NCI-H460 (cell line): ENCODE measurements at places on chromosomes 3 and 15. TPM values are rescaled to one million over a fixed set of nuclear protein-coding genes. Genes with fewer than 3 reads are reported as not detected.

EPHA3 gene
- total RNA-seq: 7.2 and 7.8 TPM in 2 replicates

DUSP7 gene
- 10.9 and 11.3 TPM in 2 replicates for total RNA-seq

POC1A gene
- 10.7 and 11.0 TPM in 2 replicates for total RNA-seq

CPN2 gene
- not detected in 2 replicates for total RNA-seq

ERC2 gene
- total RNA-seq: 0.14 and 0.47 TPM in 2 replicates

MAP1A gene
- 7.7 and 7.8 TPM in 2 replicates for total RNA-seq

SLC2A2 gene
- total RNA-seq: not detected in 2 replicates

NTRK3 gene
- not detected in 2 replicates for total RNA-seq

GOLGA8S gene
- total RNA-seq: not detected in 2 replicates

CD96 gene
- total RNA-seq: not detected in 2 replicates

RTP4 gene
- not detected in 2 replicates for total RNA-seq

LRRC49 gene
- 10.0 and 12.5 TPM in 2 replicates for total RNA-seq

HCLS1 gene
- 3.8 and 7.3 TPM in 2 replicates for total RNA-seq

HRG gene
- 0.10 TPM in 1 of 2 replicates, not detected in the other for total RNA-seq

TAGLN3 gene
- total RNA-seq: not detected in 2 replicates

INKA1 gene
- 0.10 and 0.26 TPM in 2 replicates for total RNA-seq

STT3B gene
- total RNA-seq: 156 and 176 TPM in 2 replicates

VPS8 gene
- 23.1 and 25.1 TPM in 2 replicates for total RNA-seq

PLA1A gene
- not detected in 2 replicates for total RNA-seq

GATA2 gene
- total RNA-seq: 7.0 and 7.1 TPM in 2 replicates

RCCD1 gene
- total RNA-seq: 24.1 TPM in 2 replicates

PDZRN3 gene
- total RNA-seq: 0.05 TPM in 1 of 2 replicates, not detected in the other

TMEM207 gene
- not detected in 2 replicates for total RNA-seq

DLEC1 gene
- total RNA-seq: 0.10 TPM in 1 of 2 replicates, not detected in the other

UCN2 gene
- not detected in 2 replicates for total RNA-seq

PROK2 gene
- 0.07 TPM in 1 of 2 replicates, not detected in the other for total RNA-seq

ANKRD63 gene
- total RNA-seq: not detected in 2 replicates

MAGI1 gene
- total RNA-seq: 1.3 and 1.7 TPM in 2 replicates

AHSG gene
- total RNA-seq: not detected in 2 replicates

MRPL47 gene
- total RNA-seq: 60.4 and 68.1 TPM in 2 replicates

NOX5 gene
- total RNA-seq: 0.23 and 0.64 TPM in 2 replicates

CCPG1 gene
- 268 and 298 TPM in 2 replicates for total RNA-seq

CAMKV gene
- total RNA-seq: 0.26 TPM in 1 of 2 replicates, not detected in the other

RUBCN gene
- total RNA-seq: 6.8 and 7.9 TPM in 2 replicates
